ENCODE measurements at places on chromosomes 1 and 21.

DNA sequence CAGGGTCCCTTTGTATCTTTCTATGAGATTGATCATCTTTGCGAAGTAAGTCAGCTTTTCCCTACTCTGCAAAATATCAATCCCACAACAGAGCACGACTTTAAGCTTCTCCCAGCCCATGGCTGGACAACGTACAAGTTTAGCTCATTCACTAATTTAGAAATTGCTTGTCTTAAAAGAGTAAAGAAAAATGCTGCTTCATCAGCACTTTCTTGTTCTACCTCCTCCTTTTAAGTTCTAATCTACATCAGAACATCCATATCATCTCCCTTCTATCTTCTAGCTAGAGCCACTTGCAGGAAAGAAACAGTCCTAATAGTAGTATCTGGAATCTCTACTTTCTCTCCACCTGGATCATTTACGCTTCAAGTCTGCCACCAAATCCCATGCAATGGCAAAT, 441.2 kb upstream of the ESRRG start:
- no peak for DNase-seq

DNA sequence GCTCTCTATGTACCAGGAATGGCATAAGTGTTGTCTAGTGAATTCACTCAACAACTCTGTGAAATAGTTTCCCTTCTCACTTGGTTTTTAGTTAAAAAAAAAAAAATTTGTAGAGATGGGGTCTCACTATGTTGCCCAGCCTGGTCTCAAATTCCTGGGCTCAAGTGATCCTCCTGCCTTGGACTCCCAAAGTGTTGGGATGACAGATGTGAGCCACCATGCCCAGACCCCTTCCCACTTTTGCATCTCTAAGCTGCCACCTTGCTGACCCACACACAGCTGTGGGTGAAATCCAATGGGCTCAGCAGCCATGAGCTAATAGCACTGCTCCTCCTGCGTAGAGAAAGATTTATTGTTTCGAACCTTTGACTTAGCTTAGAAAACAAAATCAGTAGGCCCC, 33.5 kb downstream of the NEK2 start:
- DNase-seq = no peak

DNA sequence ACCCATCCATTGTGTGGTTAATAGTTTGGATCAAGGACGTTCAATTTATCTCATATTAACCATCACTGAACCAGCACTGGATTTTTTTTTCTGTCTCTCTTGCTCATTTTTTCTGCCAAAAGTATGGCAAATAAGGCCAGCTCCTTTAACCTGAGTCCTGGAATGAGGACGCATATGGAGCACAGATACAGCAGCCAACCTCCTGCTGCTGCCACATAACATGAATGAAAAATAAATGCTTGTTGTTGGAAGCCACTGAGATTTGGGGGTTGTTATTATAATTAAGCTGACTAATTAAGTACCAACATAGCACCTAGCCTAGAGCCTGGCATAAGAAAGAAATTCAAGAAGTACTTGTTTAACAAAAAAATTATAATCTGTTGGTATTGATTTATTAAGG, 335.3 kb upstream of the DUSP10 start:
- no peak for DNase-seq

GRCh38 chr1:18581420-18581880, 49.2 kb upstream of the PAX7 start:
- DNase-seq = no peak

DNA sequence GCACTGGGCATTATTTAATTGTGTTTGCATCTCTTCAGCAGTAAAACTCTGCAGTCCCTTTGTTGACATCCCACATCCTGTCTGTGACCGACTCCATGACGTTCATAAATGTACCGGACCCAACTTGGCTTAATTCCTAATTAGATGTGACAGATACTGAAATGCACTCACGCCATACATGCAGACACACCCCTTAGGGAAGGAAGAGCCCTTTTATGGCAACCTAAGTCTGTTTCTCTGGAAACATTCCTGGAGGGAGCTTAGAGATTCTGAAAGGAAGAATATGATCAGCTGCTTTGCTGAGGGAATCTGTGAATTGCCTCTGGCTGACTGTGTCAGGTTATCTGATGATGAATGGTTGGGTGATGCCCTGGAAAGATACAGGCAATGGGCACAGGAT, 33.4 kb downstream of the ADAMTS5 start:
- no peak for DNase-seq

GRCh38 chr1:177343445-177343844, 172.7 kb downstream of the BRINP2 start:
- DNase-seq = no peak

DNA sequence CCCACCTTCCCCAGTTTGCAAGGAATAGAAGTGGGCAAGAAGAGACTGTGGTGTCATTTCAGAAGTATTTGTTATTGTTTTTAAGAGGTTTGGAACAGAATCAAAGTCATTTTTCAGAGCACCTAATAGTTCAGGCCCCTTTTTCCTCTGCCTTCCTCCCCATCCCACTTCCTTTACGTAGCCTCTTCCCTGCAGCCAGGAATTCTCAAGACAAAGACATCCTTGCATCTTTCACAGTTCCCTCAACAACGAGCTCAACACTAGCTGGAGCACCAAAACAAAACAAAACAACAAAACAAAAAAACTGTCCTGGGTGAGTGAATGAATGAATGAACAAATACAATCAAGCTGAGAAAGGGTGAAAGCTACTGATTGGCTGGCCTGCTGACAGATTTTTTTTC, 7.0 kb downstream of the PALMD start:
- DNase-seq = no peak

DNA sequence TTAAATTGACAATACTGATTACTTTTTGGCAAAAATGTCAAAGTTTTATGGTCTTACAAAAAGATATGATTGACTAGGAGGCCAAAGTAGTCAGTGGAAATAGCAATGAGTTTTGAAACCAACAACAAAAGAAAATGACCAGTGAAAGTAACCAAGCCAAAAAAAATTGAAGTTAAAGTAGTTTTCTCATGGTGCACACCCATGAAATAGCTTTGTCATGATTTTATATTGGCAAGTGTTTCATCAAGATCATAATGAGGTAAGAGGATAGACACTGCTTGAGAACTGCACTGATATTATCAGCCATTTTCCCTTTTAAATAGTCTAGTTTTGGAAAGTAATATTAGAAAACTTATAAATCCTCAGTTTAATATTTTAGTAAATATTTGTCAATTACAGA, 206.2 kb upstream of the ADAMTS5 start:
- DNase-seq = no peak

DNA sequence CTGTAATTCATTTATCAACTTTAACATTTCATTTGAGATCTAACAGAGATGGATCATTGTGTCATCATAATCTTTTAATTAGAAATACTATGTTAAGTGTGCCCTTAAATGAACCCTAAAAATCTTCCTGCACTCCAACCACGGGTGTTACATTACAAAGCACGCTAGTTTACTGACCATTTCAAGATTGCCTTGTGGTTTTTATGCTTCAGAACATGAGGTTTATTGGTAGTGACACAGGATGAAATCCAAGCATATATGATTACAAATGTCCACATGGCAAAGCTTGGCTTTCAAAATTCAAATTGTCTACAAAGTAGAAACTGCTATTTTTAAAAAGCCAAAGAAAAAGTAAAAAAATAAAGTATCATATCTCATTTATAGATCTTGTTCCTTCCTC, 190.4 kb upstream of the USP25 start:
- DNase-seq = no peak

DNA sequence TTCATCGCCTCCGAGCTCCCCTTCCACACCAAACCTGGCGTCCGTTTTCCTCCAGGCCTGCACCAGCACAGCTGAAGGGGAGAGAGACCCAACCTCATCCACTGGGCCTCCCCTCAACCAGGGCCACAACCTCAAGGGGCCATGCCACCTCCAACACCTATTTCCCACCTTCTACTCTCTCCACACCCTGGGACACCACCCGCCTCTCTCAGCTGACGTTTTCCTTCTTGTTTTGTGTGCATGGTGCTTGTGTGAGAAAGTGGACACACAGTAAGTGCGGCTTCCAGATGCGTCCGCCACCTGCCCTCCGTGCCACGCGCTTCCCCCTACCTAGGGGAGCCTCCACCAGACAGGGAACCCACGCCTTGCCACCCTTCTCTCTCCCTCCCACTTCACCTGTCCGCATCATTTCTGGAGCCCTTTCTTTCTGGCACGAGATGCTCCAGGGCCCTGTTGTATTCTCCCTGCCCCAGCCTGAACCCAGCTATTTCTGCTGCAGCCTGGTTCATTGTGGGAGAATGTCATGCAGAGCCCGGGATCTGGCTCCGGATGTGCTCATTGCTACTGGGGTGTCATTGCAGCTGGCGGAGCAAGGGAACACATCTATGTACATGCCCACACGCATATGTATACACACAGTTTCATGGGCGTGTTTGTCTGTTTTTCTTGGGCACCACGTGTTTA, 1.3 kb upstream of the GNB1 start:
- DNase-seq = no peak

DNA sequence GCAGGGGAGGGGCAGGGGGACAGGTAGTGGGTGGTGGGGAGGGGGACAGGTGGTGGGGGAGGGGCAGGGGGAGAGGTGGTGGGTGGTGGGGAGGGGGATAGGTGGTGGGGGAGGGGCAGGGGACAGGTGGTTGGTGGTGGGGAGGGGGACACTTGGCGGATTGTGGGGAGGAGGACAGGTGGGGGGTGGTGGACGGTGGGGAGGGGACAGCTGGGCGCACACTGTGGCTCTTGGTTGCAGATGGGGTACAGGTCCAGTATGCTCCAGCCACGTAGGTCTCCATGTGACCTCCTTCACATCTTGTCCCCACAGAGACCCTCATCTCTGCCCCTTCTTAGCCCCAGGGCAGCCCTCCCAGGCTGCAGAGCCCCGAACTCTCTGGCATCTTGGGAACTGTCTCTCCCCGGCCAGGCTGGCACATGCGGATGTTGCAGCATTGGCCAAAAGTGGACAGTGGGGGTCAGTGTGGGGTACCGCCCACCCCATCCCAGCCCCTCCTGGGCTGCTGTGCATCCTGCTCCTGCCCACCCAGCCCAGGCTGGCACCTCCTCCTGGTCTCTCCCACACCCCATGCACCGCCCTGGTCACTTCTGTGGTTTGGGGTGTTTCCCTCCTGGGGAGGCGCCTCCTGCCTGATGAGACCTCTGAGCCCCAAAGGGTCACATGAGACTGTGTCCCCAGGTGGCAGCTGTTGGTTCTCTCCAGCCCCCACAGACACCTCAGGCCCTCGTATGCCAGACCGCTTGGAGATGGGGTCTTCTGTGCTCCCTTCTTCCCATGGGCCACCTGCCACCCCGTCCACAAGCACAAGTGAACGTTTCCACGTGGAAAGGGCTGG, 7.6 kb upstream of the SLC19A1 start:
- DNase-seq = no peak

DNA sequence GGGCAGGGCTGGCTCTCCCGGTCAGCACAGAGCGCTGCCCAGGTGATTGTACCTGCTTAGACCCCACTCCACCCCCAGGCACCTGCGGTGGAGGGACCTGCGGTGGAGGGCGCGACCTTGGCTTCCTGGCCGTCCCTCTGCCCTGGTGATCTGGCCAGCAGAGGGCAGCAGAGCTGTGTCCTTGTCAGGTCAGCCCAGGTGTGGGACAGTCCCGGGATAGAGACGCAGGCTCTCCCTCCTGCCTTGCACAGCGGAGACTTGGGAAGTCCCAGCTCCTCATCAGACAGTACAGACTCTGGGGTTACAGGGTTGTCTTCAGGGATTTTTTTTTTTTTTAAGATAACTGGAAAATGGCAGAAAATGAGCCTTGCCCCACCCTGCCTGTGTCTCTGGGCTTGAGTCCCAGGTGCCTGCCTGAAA, 10.0 kb downstream of the SLX9 start:
- peak; percentile 31 for DNase-seq

DNA sequence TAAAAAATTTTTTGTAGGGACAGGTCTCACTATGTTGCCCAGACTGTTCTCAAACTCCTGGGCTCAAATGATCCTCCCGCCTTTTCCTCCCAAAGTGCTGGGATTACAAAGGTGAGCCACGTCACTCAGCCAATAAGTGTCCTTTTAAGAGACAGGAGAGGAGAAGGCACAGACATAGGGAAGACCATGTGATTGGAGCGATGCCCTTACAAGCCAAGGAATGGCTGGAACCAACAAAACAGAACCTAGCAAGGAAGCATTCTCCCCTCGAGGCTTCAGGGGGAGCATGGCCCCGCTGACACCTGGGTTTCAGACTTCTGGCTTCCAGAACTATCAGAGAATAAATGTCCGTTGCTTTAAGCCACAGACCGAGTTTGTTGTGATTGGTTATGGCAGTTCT, 37.0 kb downstream of the NDUFS5 start:
- no peak for DNase-seq

DNA sequence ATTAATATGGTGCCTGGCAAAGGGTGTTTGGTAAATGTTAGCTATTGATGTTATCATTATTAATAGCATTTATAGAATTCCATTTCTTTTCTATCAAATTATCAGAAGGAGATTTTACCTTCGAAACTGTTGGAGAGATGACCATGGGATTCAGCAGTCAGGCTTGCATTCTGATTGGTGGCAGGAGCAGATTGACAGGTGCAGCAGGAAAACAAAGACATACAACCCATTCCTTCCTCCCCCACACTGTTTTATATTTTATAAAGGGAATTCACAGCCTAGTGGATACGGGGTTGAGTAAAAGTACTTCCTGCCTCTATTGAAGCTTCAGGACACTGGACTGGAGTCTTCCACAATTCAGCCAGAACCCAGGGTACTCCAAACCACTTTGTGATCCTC, 55.1 kb upstream of the SYT14 start:
- DNase-seq = no peak

- DNase-seq = no peak
Measured at GRCh38 chr1:115677565-115677964, 35.8 kb downstream of the VANGL1 start.

- no peak for DNase-seq
Measured at GRCh38 chr1:40766017-40766416, 17.6 kb upstream of the KCNQ4 start.

- no peak for DNase-seq
Measured at GRCh38 chr21:33836408-33836807, 79.2 kb downstream of the ATP5PO start.

DNA sequence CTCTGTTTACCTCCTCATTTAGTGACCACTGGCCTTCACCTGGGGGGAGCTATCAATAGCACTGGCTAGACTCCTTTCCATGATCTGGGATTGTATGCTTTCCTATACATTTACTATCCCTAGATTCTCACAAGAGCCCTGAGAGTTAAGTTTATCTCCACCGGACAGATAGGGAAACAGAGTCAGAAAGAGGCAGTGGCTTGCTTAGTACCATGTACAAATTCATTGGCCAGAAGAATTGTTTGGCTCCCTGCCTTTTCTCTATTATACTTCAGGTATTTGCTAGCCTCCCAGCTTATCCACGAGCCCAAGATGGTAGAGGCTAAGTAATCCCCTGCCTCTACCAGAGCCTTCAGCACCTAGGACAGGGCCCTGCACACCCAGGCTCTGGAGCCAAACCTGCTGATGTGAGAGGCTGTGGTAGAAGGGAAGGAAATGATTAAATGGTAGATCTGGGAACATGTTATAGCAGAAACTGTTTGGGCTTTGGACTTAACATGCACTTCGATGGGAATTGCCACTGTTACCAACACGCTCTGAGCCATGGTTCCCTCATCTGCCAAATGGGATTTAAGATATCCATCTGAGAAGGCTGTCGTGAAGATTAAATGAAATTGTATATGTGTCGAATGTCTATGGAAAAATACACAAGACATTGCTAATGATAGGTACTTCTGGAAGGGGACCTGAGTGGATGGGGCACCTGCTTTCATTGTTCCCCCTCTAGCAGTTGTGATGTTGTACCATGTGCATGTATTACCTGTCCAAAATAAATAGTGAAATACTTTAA, 3.1 kb upstream of the BLACAT1 start:
- no peak for DNase-seq

GRCh38 chr1:178704833-178705232, 20.2 kb upstream of the RALGPS2 start:
- DNase-seq = no peak
